ENCODE measurements at places on chromosomes 5 and 9. TPM values are rescaled to one million over a fixed set of nuclear protein-coding genes. Genes with fewer than 3 reads are reported as not detected.

Gene GOLGA1
- total RNA-seq, result 30.5 TPM

DNA sequence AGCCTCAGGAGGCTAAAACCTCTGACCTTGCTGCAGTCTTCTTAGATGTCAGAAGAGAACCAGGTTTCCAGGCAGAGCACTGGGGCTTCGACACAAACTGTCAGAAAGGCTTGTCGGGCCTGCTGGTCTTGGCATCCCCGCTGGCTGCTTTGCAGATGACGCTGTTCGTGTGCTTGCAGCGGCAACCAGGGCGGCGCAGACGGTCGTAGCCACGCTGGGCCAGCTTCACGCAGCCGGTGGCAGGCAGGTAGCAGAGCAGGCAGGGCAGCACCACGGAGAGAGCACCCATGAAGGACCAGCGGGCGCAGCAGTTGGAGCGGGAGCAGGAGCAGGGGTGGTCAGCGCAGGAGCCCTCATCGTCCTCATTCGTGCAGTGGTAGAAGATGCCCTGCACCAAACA is 10.7 kb downstream of the SPRY4 start:
- no peak for DNase-seq

Gene DRD1
- total RNA-seq, result not detected

GRCh38 chr5:42636425-42636824 is 120.2 kb upstream of the CCDC152 start:
- DNase-seq, result no peak

GRCh38 chr9:16145196-16145950 is 592.5 kb downstream of the CCDC171 start:
- no peak for DNase-seq

DNA sequence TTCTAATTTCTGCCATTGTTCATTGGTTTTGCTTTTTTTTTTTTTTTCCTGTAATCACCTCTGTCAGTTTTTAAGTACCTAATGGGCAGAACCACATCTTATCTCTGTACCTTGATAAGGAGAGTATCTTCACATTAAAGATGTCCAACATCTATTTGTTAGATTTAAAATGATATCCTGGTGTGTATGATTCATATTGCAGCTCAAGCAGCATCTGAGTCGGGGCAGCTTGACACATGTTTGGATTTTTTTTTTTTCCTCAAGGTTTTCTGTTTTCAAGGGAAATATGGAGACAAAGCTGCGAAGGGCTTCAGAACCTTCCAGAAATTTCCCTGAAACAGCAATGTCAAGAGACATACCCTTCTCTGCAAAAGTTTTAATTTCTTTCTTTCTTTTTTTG is 164.7 kb downstream of the DOCK2 start:
- no peak for DNase-seq

GRCh38 chr5:35803191-35803651 is 53.5 kb upstream of the IL7R start:
- DNase-seq, result peak; percentile 33

- no peak for DNase-seq
Observed at GRCh38 chr5:115379622-115380344, 83.3 kb upstream of the CCDC112 start.

DNA sequence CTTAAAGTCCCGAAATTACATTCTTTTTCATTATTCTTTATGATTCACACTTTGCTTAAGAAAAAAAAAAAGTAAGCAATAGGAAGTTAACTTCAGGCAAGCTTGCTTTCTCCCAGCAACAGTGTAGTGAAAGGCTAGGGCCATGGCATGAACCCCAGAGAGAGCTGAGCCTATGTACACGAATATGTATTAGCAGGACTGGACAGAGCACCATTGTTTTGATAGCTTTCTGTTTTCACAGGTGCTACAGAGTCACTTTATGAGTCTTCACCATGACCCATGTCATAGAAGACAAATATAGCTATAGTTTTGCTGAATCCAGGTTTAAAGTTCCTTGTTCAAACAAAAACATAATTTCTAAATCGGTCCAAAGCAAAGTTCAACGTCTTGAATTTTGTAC is 199.2 kb downstream of the ADAMTSL1 start:
- no peak for DNase-seq

Gene LVRN
- not detected for total RNA-seq

Gene ERGIC1
- total RNA-seq, result 44.4 TPM

Gene TMEM252
- not detected for total RNA-seq

Gene WNT8A
- not detected for total RNA-seq

- no peak for DNase-seq
Observed at GRCh38 chr9:98081477-98082219, 25.1 kb downstream of the NANS start.

- no peak for DNase-seq
Observed at GRCh38 chr9:69215774-69216485, 41.9 kb downstream of the TJP2 start.

- no peak for DNase-seq
Observed at GRCh38 chr9:6000955-6001354, 14.5 kb downstream of the RANBP6 start.

Gene CDKN2A
- 14.8 TPM for total RNA-seq

Measured in naive thymus-derived CD4-positive, alpha-beta T cell (primary cell).